ENCODE measurements at places on chromosomes 3 and 15. TPM values are rescaled to one million over a fixed set of nuclear protein-coding genes. Genes with fewer than 3 reads are reported as not detected.

DNA sequence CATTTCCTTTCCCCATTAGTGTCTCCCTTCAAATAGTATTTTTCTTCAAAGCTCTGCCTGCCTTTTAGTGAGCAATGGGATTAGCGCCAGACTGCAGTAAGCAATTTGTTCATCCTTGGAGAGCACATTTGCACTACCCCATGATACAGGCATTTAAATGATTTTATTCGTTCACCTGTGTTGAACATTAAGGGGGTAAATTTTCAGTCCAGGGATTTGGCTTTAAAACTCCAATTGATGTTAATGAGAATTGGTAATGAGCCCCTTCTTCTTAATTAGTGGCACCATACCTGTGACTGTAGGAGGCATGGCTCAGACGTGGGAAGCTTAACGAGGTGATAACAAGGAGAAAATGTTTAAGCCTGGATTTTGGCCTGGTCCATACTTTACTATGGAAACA is 161.4 kb upstream of the NANOGP8 start:
- no peaks in the 10 kb centered on the region for H3K27me3 ChIP-seq
- no peak for DNase-seq
- no peak overlapping the region for H3K27ac ChIP-seq
- H3K4me3 ChIP-seq, result no peak overlapping the region
- no peaks in the 10 kb centered on the region for H3K36me3 ChIP-seq
- no peaks in the 10 kb centered on the region for H3K4me1 ChIP-seq

DNA sequence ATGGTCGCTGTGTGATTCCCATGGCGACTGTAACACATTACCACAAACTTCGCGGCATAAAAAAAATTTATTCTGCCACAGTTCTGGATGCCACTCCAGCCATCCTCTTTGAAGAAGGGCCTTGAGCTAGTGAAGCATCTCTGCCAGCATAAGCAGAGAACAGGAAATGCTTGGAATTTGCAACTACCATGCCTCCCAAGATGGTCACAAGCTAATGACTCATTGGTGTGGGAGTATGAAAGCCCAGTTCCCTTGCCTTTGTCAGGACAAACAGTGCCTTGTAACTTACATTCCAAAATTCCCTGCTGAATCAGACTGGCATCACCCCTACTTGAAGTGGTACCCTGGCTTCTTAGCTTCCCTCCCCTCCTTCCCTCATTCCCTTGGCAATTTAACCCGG is 129.7 kb downstream of the PROS1 start:
- H3K4me1 ChIP-seq, result no peaks in the 10 kb centered on the region
- no peaks in the 10 kb centered on the region for H3K27me3 ChIP-seq
- no peak overlapping the region for H3K27ac ChIP-seq
- no peak overlapping the region for H3K4me3 ChIP-seq

SLC2A2 gene
- 0.19 TPM for total RNA-seq

P2RY14 gene
- not detected for total RNA-seq

SPATA12 gene
- total RNA-seq, result 0.29 TPM

CLDN1 gene
- total RNA-seq, result 10.7 TPM

DNA sequence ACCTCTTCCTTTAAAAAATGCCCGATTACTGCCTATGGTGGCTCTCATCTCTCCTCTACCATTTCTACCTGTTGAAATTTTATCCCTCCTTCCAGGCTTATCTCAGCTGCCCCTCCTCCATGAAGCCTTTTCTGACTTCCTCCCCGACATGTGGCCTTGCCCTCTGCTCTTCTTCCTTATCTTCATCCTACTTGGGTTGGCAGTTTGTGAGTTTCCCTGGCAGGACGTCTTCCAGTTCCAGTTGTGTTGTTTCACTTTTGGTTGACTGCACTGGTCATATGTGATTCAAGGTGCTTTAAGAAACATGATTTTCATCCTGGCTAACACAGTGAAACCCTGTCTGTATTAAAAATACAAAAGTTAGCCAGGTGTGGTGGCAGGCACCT is 4.4 kb downstream of the DLL4 start:
- no peak overlapping the region for H3K4me3 ChIP-seq
- peaks cover 7% of the 10 kb centered on the region for H3K27me3 ChIP-seq
- no peak for DNase-seq
- no peak overlapping the region for H3K27ac ChIP-seq
- H3K36me3 ChIP-seq, result no peaks in the 10 kb centered on the region

- H3K4me3 ChIP-seq, result no peak overlapping the region
- no peaks in the 10 kb centered on the region for H3K27me3 ChIP-seq
- H3K4me1 ChIP-seq, result no peaks in the 10 kb centered on the region
- DNase-seq, result no peak
- no peaks in the 10 kb centered on the region for H3K36me3 ChIP-seq
Measured at GRCh38 chr3:71528816-71529215, 54.7 kb downstream of the FOXP1 start.

DNA sequence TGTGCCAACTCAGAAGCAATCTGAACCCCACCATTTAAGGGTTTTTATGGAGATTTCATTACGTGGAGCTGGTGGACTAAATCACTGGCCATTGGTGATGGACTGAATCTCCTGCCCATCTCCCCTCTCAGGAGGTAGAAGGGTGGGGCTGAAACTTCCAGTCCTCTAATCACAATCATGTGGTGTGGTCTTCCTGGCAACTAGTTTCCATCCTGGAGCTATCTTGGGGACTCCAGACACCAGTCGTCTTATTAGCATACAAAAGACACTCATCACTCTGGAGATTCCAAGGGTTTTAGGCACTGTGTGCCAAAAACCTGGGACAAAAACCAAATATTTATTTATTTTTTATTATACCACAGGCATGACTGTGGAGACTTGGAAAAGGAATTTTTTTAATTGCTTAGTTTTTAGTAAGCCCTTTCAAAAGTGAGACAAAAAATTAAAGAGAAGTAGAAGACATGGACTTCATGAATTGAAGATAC is 203.6 kb downstream of the WNT5A start:
- no peaks in the 10 kb centered on the region for H3K27me3 ChIP-seq
- H3K4me1 ChIP-seq, result no peaks in the 10 kb centered on the region
- H3K36me3 ChIP-seq, result no peaks in the 10 kb centered on the region
- H3K4me3 ChIP-seq, result no peak overlapping the region
- no peak for DNase-seq

CCPG1 gene
- 11.1 TPM for total RNA-seq

DNA sequence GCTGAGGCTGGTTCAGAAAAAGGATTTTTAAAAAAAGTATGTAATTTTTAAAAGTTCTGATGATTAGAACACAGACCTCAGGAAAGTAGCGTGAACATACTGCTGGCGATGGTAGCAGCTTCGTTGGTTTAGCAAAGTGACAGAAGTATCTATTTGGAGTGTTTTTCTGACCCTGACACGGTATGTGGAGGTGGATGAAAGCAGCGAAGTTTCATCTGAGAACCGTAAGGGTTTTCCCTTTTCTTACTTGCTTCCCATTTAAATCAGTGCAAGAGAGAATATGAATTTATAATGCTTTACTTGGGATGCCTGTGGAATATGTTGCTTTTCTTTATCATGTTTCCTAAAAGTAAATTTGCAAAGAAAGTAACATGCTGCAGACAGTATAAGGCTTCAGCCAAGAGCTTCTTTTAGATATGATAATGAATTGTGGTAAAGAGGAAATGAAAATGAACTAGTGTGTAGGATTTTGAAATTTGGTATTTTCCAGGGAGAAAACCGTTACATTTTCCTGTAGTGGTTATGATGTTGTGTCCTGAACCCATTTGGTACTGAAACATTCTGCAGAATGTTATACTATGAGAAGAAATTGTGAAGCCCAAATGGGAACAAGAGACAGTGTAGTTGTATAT is 3.9 kb downstream of the CHST2 start:
- peak overlapping the region; percentile 93 for H3K27ac ChIP-seq
- no peak for DNase-seq
- H3K36me3 ChIP-seq, result no peaks in the 10 kb centered on the region
- peaks cover 21% of the 10 kb centered on the region for H3K4me1 ChIP-seq
- no peaks in the 10 kb centered on the region for H3K27me3 ChIP-seq

CNTN6 gene
- total RNA-seq, result not detected

- DNase-seq, result no peak
- H3K27me3 ChIP-seq, result no peaks in the 10 kb centered on the region
- peaks cover 7% of the 10 kb centered on the region for H3K36me3 ChIP-seq
- H3K4me1 ChIP-seq, result no peaks in the 10 kb centered on the region
- no peak overlapping the region for H3K27ac ChIP-seq
Measured at GRCh38 chr3:149898771-149899170, 71.9 kb downstream of the PFN2 start.

DNA sequence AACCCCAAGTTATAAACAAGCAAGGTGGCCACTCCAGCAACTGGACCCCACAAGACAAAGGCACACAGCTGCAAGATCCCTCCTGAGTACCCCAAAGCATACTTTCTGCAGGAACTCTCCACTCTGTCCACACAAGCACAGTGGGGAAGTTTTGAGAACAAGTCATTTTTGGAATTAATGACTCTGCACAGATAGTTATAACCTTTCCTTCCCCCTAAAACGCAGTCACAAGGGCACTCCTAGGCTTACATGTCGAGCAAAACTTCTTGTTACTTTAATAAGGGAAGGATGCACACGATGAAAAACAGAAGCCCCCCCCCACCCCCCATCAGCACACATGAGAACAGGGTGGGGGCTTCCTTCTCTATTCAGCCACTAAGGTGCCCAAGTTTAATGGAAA is 1.2 kb downstream of the STIMATE start:
- H3K27ac ChIP-seq, result peak overlapping the region; percentile 40
- H3K36me3 ChIP-seq, result no peaks in the 10 kb centered on the region
- peak overlapping the region; percentile 95 for H3K4me3 ChIP-seq

DNA sequence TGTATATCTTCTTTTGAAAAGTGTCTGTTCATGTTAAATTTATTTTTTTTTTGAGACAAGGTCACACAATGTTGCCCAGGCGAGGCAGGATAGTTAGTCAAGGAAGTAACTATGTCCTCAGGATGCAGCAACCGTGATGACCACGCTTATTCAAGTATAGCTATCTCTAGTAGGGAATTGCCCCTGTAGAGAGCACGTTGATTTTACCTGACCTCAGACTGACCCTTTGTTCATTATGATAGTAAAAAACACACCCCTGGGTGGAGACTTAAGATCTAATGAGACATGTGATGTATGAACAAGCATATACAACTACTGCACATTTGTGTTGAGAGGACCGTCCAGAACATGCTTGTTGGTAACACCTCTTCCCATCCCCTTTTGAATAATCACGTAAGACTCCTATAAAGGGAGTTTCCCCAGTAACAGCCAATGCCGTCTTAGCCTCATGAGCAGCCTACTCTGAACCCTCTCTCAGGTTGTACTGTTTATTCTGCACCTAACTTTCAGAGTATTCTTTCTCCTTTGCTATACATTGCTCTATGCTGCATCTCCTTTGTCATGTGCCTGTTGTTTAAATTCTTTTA is 32.9 kb downstream of the ZNF621 start:
- H3K4me3 ChIP-seq, result no peak overlapping the region
- DNase-seq, result no peak
- H3K27ac ChIP-seq, result no peak overlapping the region
- H3K4me1 ChIP-seq, result no peaks in the 10 kb centered on the region

Measured in GM12878 (cell line).